Psoas muscle (tissue), 8 donors: ENCODE measurements at places on chromosomes 7 and 10. TPM values are rescaled to one million over a fixed set of nuclear protein-coding genes. Genes with fewer than 3 reads are reported as not detected.

GRCh38 chr10:117107238-117107637, 30.8 kb downstream of the VAX1 start:
- H3K4me3 ChIP-seq = no peak overlapping the region
- peaks cover 1% of the 10 kb centered on the region for H3K27me3 ChIP-seq
- DNase-seq = no peak

DNA sequence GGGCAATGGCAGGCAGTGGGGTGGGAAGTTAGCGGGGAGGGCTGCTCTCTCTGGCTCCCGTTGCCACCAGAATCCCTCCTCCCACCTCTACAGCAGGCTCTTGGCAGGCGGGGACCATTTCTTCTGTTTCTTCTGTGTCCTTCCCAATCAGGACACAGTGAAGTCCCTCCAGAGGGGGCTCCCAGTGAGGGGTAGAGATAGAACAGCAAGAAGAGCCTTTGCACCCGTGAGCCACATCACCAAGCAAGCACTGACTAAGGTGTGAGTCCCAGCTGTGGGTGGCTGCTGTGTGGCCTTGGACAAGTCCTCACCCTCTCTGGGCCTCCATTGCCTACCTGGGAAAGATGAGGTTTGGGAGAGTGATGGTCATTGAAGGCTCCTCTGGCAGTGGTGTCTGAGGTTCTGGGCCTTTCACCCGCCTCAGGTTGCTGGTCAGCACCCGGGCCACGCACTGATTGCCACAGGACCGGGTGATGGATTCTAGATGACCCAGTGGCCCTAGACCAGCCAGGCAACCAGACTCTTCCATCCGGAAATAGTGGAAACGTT, 26.0 kb upstream of the PCBD1 start:
- no peak for DNase-seq
- H3K36me3 ChIP-seq = no peaks in the 10 kb centered on the region
- H3K27ac ChIP-seq = no peak overlapping the region
- H3K27me3 ChIP-seq = no peaks in the 10 kb centered on the region
- H3K4me3 ChIP-seq = no peak overlapping the region
- H3K4me1 ChIP-seq = no peaks in the 10 kb centered on the region

DNA sequence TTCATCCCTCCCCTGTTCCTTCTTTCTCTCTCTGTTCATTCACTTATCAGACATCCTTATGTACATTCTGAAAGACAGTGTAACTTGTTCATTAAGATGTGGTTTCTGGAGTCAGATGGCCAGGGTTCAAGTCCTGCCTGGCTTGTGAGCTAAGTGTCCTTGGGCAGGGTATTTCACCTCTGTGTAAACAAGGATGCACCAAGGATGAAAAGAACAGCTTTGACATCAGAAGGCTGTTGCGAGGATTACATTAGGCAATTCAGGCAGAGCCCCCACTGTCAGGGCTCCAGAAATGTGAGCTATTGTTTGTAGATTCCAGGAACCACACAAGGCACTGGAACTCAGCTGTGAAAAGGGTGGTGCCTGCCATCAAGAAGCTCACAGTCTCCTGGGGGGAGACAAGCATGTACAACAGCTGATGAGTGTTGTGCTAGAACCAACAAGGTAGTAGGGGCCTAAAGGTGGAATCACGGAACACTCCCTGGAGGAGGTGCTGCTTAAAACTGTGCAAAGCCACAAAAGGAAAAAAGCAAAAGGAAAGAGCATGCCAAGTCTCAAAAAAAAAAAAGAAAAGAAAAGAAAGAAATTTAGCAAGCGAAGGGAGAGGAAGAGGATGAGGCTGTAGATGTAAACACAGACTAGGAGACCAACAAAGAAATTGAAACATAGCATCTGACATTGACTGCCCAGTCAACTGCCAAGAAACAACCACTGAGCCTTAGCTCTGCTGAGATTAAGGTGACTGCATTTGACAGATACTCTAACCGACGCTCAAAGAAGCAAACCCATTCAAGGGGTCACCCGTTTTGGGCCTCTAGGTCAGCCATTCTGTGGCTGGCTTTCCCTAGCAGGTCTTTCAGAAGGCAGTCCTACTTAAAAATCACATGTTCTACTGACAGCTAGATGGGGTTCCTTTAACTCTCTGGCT, 12.5 kb downstream of the PDLIM1 start:
- H3K4me3 ChIP-seq = peak overlapping the region; percentile 2
- no peaks in the 10 kb centered on the region for H3K36me3 ChIP-seq
- peak; percentile 71 for DNase-seq

DNA sequence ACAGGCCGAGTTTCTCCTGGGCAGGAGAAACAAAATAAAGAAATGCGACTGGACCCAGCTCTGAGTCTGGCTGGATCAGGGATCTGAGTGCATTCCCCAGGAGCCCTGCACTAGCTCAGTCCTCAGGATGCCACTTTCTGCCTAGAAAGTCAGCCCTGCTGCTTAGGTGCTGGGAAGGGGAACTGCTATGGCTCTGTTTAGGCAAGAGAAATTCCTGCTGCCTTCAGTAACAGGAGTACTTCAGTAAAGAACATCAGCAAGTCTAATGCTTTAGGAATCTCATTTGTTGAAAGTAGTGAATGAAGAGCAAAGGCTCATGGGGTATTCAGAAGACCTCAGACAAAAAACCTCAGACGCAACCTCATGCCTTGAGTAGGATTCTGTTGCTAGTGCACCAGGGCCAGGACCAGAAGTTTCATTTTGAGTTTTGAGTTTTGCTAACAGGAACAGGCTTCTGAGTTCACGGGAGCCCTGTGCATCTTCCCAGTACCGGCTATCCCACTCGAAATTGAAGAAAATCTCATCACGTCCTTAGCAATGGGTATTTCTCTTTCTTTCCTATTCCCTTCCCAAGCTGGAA, 170.8 kb upstream of the CDCA7L start:
- no peaks in the 10 kb centered on the region for H3K4me1 ChIP-seq
- H3K27me3 ChIP-seq = no peaks in the 10 kb centered on the region
- no peak overlapping the region for H3K4me3 ChIP-seq
- H3K36me3 ChIP-seq = no peaks in the 10 kb centered on the region
- DNase-seq = no peak

DNA sequence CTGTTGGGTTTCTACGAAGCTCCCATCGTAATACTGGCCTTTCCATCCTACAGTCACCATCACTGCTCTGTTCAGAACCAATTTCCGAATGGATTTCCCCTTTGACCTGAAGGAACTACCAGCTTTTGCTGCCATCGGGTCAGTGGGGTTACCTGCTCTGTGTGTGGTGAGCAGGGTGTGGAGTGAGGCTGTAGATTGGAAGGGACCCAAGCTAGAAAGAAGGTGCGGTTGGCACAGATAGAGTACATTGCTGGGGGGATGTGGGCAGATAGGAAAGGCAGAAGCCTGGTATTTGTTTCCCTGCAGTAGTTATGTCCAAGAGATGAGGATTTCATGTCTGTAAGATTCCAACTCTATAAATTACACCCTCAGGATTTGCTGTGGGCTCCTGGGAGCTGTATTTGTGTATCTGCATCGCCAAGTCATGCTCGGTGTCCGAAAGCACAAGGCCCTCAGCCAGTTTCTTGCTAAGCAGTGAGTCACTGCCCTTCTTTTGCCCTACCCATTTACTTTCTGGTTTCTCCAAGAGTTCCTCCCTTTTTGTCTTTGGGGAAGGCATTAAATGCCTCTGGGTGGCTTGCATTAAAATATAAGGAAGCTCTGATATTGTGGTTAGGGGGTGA, 15.4 kb downstream of the CLCN1 start:
- no peak for DNase-seq
- H3K4me3 ChIP-seq = no peak overlapping the region
- no peaks in the 10 kb centered on the region for H3K27me3 ChIP-seq
- H3K4me1 ChIP-seq = peaks cover 23% of the 10 kb centered on the region
- H3K27ac ChIP-seq = peak overlapping the region; percentile 86
- H3K36me3 ChIP-seq = peaks cover 23% of the 10 kb centered on the region

DNA sequence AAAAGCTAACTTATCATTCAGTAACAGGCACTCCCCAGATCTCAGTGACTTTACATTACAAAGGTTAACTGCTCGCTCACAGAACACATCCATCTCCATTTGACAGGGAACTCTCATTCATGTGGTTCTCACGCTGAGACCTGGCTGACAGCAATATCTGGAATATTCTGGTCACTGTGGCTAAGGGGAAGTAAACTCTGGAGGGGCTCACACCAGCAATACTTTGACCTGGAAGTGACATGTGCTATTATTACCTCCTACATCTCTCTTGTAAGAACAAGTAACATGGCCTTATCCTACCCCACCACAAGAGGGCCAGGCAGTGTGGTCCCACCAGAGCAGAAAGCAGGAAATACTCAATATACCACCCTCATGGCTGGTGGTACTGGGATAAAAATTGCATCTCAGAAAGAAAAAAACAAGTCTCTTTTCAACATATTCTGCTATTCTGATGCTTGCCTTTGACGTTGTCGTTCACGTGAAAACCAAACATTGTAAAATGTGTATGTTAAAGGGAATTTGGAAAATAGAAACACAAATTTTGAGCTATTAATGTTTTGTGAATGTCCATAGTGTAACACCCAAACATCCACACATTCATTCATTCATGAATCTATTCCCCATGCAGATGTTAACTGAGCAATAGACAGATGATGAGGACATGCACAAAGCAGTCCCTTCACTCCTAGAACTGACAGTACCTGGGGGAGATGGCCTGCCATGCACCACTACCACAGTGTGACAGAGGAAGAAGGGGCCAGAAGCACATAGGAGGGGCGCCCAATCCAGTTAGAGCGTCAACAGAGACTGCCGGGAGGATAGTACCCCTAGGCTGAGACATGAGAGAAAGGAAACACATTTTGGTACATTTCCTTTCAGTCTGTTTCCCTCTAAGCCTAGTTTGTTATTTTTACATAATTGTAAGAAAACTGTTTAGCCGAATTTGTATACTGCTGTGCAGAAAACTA, 166.0 kb upstream of the SP4 start:
- H3K36me3 ChIP-seq = no peaks in the 10 kb centered on the region
- H3K27ac ChIP-seq = no peak overlapping the region
- no peaks in the 10 kb centered on the region for H3K4me1 ChIP-seq
- H3K4me3 ChIP-seq = no peak overlapping the region
- DNase-seq = peak; percentile 12

DNA sequence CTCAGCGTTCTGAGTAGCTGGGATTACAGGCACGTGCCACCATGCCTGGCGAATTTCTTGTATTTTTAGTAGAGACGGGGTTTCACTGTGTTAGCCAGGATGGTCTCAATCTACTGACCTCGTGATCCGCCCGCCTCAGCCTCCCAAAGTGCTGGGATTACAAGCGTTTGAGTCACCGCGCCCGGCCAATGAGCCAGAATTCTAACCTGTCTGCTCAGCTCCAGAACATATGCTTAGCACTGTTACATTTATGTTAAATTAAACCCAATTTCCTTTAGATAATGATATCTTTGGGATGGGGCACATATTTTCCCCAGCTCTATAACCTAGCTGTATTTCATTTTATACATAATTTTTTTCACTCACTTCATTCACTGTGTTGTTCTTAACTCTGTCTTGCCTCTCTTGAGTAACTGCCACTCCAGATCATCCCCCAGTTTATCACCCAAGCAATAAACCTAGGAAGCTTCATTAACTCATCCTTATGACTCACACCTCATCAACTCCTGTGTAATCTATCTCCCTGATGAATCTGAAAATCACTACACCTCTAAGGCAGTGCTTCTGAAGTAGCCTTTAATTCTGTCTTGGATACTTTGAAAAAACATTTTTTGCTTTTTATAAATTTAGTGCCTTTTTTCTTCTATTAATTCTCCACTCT, 559.7 kb upstream of the ZWINT start:
- DNase-seq = no peak
- no peaks in the 10 kb centered on the region for H3K4me1 ChIP-seq
- no peaks in the 10 kb centered on the region for H3K36me3 ChIP-seq
- no peak overlapping the region for H3K27ac ChIP-seq
- no peak overlapping the region for H3K4me3 ChIP-seq

DNA sequence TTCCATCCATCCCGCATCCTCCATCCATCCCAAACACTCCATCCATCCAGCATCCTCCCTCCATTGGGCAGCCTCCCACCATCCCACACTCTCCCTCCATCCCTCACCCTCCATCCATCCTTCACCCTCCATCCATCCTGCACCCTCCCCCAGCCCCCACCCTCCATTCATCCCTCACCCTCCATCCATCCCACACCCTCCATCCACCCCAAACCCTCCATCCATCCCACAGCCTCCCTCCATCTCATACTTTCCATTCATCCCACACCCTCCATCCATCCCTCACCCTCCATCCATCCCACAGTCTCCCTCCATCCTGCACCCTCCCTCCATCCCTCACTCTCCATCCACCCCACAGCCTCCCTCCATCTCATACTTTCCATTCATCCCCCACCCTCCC, 60.4 kb downstream of the FOXI2 start:
- H3K27ac ChIP-seq = no peak overlapping the region
- DNase-seq = no peak
- no peaks in the 10 kb centered on the region for H3K27me3 ChIP-seq
- H3K36me3 ChIP-seq = no peaks in the 10 kb centered on the region
- no peaks in the 10 kb centered on the region for H3K4me1 ChIP-seq

GRCh38 chr7:129906700-129907099, 46.1 kb downstream of the UBE2H start:
- H3K27ac ChIP-seq = peak overlapping the region; percentile 38
- peaks cover 1% of the 10 kb centered on the region for H3K36me3 ChIP-seq
- peaks cover 73% of the 10 kb centered on the region for H3K4me1 ChIP-seq
- no peak overlapping the region for H3K4me3 ChIP-seq

DNA sequence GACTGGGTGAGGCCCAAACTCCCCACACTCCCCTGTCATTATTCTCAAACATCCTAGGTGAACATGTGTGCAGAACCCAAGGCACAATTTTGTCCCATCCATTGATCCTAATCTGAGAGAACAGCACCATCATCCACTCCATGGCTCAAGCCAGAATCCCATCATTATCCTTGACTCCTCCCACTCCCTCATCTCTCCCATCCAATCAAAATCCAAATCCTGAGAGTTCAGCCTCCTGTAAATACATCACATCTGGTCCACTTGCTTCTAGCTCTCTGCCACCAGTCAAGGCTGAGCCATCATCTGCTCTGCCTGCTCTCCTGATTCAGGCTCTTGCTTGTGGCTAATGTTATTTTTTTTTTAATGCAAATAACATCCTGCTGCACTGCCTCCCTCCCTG, 75.9 kb upstream of the SLF2 start:
- no peaks in the 10 kb centered on the region for H3K4me1 ChIP-seq
- peaks cover 4% of the 10 kb centered on the region for H3K27me3 ChIP-seq
- no peak for DNase-seq
- H3K27ac ChIP-seq = no peak overlapping the region
- H3K4me3 ChIP-seq = no peak overlapping the region

LIPF gene
- not detected for total RNA-seq

RHOBTB1 gene
- total RNA-seq = 20.8 TPM

MKI67 gene
- total RNA-seq = 0.42 TPM

C10orf143 gene
- 5.1 TPM for total RNA-seq

JAZF1 gene
- 10.3 TPM for total RNA-seq
